ENCODE measurements at places on chromosomes 4 and X. TPM values are rescaled to one million over a fixed set of nuclear protein-coding genes. Genes with fewer than 3 reads are reported as not detected.

DNA sequence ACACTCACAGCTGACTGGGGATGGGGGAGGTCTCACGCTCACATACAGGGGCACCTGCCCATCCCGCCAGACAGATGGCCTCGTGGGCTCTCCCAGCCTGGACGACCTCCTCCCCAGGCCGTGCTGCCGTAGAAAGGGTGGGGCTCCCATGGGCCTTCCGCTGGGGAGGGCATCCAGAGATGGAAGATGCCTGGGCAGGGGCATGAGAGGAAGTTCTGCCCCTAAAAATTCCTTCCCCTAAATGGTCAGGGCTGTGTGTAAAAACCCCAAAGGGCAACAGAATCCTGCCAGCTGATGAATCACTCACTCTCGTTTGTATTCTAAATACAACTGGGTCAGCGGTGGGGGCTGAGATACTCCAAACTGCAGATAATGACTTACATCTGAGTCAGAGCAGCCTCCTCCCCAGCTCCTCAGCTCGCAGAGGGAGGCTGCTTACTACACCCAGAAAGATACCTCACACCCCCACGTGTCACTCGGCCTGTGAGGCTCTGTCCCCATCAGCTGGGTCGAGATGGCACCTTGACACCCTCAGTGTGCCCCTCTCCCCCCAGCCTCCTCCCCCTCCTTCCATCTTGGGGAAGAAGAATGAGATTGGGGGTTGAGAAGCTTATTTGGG lies 10.1 kb downstream of the WDR1 start:
- DNase-seq, result no peak

DNA sequence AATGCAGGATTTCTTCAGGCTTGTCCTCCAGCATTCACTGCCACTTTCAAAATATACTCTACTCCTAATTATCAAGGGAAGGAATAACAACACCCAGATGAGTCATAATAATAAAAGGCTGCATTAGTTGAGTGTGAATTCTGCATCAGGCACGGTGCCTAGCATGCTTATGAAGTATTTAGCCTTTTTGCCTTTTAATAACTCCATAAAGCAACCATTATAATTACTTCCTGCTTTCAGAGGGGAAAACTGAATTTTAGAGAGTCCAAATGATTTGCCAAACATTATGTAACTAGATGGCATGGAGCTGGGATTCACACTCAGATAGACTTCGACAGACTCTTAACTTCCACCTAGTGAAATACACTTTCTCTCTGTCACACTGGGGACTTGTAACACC lies 2365.5 kb downstream of the PCDH7 start:
- no peak for DNase-seq

GRCh38 chrX:33204889-33205288 lies 6.5 kb downstream of the DMD start:
- no peak for DNase-seq

Gene GPM6B
- total RNA-seq, result not detected

- DNase-seq, result no peak
Measured at GRCh38 chr4:153916273-153916755, 127.4 kb upstream of the SFRP2 start.

Gene CXCL13
- not detected for total RNA-seq

Gene YTHDC1
- total RNA-seq, result 56.8 TPM

DNA sequence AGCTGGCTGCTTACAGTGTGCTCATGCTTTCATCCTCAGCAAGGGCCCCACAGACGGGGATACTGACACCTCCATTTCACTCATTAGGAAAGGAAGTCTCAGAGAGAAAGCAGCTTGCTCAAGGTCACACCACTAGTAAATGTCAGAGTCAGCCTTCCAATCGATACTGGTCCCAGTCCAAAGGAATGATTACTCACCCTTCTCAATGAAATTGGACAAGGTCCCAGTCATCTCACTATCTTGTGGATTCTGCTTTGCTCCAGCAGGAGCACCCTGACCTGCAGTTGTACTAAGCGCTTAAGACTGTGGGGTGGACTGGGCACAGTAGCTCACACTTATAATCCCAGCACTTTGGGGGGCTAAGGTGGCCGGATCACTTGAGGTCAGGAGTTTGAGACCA lies 132.2 kb upstream of the SLC34A2 start:
- DNase-seq, result peak; percentile 15

GRCh38 chrX:43940816-43941474 lies 32.2 kb downstream of the NDP start:
- DNase-seq, result no peak

Gene APBB2
- 19.7 TPM for total RNA-seq

GRCh38 chrX:117978402-117978801 lies 138.2 kb downstream of the KLHL13 start:
- DNase-seq, result no peak

DNA sequence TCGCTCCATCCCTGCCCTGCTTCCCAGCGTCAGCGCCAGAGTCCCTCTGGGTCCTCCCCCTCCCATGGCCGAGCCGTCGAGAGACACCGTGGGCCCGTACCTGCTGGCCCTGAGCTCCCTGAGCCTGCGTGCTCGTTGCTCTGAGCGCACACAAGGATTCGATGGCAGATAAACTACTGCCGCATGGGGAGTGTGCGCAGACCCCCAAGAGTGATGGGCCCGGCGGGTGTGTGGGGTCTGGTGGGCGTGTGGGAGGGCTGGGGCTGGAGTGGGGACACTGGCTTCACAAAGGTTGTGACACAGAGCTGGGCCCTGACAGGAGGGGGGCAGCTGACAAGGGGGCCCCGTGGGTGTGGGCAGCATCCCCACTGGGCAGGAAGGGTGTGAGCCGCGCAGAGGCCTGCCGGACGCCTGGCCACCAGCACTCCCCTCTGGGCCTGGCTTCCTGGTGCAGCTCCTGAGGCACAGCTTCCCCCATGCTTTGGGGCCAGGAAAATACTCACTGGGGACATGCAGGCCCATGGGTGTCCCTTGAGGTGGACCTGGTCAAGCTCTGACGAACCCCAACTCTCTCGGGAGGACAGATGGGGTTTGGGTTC lies 4.8 kb upstream of the RGS12 start:
- no peak for DNase-seq

Gene FAM47E
- 0.33 TPM for total RNA-seq

DNA sequence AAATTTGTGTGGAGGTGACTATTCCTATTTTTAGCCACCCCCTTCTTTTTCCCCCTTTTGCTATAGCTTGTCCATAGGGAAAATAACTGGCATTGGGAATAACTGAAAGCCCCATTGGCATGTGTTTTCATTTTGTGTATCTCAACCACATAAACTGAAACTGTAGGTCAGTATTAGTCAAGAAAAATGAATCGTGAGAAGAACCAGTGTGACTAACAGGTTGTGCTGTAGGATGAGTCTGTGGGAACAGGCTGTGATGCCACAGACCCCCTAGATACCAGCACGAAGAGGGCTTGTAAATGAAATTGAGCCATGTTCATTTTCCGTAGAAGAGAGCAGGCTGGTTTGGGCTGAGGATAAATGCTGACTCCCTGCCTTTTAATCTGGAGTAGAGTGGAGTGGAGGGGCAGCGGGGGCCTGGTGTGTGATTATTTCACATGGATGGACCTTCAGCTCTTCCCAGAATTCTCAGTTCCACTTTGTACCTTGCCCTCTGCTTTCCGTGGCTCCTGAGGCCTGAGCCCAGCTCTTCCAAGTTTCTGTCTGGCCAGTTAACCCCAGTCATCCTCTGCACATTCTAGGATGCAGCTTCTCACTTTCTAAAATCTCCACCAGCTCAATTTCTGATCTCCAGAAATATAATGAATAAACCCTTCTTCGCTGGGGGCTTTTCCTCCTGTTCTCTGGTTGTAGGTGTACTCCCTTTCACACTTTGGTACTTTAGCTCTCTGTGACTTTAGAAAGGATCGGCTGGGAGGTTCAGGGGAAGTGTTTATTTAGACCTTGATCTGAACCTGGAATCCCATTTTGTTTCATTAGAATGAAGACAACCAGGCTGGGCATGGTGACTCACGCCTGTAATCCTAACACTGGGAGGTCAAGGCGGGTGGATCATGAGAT lies 37.3 kb downstream of the DCUN1D4 start:
- DNase-seq, result peak; percentile 83

GRCh38 chr4:14111730-14112181 lies 484.2 kb upstream of the BOD1L1 start:
- DNase-seq, result no peak

Gene RTL3
- total RNA-seq, result not detected

Gene WDR17
- not detected for total RNA-seq

DNA sequence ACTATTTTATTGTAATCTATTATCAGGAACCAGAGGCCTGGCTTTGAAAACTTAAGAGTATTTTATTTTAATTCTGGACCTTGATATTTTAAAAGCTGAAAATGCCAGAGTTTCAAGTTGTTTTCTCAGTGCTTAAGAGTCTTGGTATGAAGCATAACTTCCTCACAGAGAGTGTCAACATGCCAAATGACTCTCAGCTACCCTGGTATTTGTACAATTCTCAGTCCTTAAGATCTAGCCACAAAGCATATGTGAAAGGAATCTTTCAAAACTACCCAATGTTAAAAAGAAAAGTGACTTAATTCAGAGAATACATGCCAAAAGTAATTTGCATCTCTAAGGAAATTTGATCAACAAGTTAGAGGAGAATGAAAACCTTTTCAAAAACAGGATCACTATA lies 171.9 kb downstream of the DKK2 start:
- no peak for DNase-seq

Gene CXCL8
- total RNA-seq, result 7.8 TPM

Gene GLUD2
- total RNA-seq, result 8.0 TPM

Gene SLC25A4
- 42.1 TPM for total RNA-seq

DNA sequence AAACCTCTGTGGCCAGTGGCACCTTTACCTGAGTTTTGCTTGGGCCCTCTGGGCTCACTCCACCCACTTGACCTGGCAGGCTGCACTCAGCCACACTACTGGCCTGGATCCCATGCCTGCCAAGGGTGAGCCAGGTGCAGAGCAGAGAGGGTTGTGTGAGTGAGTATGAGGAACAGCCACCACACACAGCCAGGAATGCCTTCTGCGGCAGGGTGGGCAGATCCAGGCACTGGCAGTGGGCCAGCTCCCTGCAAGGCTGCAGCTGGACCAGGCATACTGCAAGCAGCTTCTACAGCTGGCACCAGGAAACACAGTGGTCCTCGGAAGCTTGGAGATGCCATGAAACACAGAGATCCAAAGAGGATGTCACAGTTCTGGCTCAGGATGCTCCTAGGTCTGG lies 570.1 kb upstream of the ACTRT1 start:
- DNase-seq, result no peak

GRCh38 chr4:73613130-73613529 lies 7.1 kb downstream of the RASSF6 start:
- DNase-seq, result no peak

All from HepG2 (cell line).